ENCODE measurements at places on chromosomes 16 and 17.

- DNase-seq: no peak
Measured at GRCh38 chr17:72075995-72076677, 44.7 kb upstream of the SOX9 start.

- DNase-seq: peak; percentile 27
Measured at GRCh38 chr17:37220607-37220953, 155.2 kb upstream of the C17orf78 start.

- no peak for DNase-seq
Measured at GRCh38 chr16:52293204-52293603, 253.7 kb downstream of the TOX3 start.

- DNase-seq: peak; percentile 68
Measured at GRCh38 chr17:77086433-77087010, 54.2 kb upstream of the SEC14L1 start.

DNA sequence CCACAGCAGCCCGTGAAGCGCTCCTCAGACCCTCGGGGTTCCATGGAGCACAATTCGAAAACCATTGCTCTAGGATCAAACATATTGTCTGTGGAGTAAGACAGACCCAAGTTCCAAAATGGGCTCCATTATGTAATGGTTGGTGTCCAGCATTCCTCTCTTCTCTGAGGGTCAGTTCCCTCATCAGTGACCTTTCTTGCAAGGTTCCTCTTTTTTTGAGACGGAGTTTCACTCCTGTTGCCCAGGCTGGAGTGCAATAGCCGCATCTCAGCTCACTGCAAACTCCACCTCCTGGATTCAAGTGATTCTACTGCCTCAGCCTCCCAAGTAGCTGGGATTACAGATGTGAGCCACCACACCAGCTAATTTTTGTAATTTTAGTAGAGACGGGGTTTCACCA is 28.4 kb downstream of the PLXDC1 start:
- DNase-seq: no peak

DNA sequence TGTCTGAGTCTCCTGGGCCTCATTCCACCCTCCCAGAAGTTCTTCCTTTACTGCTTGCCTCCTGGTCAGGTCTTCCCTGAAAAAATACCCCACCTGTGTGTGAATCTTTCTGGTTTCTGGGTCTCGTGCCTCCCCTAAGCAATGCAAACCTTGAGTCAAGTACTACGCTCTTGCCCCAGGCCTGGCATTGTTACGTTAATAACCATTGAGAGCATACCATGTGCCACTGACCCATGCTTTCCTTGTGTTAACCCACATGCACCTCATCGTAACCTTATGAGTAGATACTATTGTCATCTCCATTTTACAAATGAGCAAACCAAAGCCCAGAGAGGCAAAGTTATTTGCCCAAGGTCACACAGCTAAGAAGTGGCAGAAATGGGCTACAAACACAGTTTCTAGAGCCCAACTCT is 25.4 kb upstream of the TOB1 start:
- no peak for DNase-seq

DNA sequence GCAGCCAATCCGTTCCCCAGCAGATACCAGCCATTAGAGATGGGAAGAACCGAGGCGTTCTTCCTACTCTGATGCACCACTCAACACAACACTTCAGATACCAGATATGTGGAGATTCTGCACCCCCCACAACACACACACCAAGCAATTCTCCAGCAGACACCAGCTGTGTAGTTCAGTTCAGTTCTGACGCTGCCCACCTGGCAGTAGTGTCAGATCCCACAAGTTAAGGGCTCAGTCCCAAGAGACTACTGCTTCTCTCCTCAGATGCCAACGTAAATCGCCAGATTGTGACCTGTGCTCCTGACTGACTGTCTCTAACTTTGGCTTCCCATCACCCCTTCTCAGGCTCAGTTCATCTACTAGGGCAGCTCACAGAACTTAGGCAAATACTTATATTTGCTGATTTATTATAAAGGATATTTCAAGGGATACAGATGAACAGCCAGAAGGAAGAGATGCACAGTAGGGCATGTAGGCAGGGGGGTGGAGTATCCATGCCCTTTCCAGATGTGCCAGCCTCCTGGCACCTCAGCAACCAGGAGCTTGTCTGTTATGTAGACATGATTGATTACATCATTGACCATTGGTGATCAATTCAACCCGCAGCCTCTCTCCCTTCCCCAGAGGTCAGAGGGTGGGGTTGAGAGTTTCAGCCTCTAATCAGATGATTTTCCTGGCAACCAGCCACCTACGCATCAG is 110.6 kb downstream of the PRKCA start:
- DNase-seq: no peak

GRCh38 chr17:28912281-28912937 is 9.5 kb upstream of the DHRS13 start:
- DNase-seq: no peak

DNA sequence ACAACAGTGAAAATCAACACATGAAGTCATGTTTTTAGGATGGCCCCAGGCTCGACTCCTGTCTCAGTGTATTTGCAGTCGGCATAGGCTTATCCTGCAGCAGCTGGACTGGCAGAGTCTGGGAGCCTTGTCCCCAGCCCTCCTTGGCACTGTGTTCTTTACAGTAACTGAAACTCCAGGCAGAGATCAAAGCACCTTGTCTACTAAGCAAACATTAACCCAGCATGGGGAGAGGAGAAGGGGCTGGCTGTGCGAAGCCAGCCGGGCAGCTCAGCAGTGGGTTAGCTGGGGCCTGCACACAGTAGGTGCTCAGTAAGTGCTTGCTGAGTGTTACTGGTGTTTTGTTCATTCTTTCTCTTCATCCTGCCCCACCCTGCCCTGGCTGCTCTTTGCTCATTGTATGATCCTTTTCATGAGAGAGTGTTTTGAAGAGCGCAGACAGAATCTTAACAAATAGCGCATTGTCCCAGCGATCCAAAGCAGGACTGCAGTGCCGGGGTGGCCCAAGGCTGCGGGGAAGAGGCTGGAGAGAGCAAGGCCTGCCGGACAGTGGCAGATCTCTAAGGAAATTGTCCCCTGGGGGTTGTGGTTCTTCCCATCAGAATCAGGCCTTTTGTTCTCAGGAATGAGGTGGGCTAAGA is 23.5 kb upstream of the ITGB4 start:
- DNase-seq: no peak

- DNase-seq: no peak
Measured at GRCh38 chr17:43615330-43616028, 46.2 kb downstream of the MEOX1 start.

- no peak for DNase-seq
Measured at GRCh38 chr17:17150448-17150800, 55.7 kb downstream of the PLD6 start.

GRCh38 chr16:24526701-24527495 is 12.5 kb upstream of the RBBP6 start:
- no peak for DNase-seq

DNA sequence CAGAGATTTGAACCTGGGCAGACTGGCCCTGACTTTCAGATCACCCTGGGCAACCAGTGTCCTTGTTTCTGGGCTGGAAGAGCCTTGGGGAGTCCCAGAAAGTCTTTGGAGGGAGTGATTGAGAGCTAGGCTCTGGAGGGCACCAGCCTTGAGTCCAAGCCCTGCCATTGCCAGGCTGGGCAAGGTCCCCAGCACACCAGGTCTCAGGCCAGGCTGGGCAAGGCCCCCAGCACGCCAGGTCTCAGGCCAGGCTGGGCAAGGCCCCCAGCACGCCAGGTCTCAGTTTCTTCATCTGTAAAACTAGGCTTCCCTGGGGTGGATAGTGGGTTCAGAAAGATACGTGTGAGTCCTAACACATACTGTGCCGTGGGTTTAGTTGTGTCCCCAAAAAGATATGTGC is 135.0 kb downstream of the IRF8 start:
- DNase-seq: no peak

GRCh38 chr17:43446773-43447172 is 37.0 kb upstream of the DHX8 start:
- no peak for DNase-seq

- no peak for DNase-seq
Measured at GRCh38 chr17:79874329-79874981, 35.2 kb upstream of the CBX4 start.

DNA sequence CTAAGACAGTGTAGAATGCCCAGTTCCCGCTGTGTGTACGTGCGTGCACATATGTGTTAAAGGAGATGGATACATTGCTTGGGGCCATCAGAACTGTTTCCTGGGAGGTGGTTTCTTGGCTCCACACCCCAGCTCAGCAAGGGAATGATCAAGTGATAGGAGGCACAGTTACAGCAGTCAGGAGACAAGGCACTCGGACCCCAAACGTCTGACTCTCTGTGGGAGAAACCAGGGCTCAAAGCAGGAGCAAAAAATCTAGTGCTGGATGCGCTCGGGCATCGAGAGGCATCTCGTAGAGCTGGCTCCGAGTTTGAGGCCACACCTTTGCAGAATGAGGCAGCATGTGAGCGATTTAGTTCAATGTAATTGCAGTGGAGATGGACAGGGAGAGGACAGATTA is 71.9 kb downstream of the RBBP6 start:
- DNase-seq: no peak

GRCh38 chr17:63546308-63547082 is 3.8 kb upstream of the DCAF7 start:
- DNase-seq: no peak

DNA sequence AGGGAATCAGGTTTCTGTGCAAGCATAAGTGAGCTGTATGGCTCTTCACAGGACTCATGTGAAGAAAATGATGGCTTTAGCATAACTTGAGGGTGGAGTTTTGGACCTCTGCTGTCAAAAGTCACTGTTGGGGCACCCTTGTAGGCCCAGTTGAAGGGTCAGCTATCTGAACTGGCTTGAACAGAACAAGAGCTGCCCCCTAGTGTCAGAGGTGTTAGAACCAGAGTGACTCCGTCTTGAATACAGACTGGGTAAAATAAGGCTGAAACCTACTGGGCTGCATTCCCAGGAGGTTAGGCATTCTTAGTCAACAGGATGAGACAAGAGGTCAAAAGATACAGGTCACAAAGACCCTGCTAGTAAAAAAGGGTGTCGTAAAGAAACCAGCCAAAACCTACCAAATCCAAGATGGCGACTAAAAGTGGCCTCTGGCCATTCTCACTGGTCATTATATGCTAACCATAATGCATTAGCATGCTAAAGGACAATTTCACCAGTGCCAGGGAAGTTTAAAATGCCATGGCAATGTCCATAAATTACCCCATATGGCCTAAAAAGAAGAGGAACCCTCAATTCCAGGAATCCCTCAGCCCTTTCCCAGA is 484.0 kb upstream of the ERCC4 start:
- DNase-seq: no peak

DNA sequence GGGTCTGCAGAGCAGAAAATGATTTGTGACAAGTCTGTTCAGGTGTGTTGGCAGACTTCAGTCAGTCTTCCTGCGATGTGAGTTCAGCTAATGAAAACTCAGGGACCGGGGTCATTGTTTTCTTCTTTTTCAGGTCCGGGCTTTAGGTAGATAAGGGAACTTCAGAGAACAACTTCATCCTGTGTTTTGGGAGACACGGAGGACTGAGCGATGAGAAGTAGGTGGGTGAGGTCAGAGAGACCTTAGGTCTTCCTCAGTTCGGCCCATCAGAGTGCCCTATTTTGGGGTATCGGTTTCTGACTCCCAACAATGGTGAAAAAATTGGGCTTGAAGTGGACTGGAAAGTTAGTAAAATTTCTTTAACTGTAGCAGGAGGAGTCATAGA is 88.9 kb upstream of the ATF7IP2 start:
- no peak for DNase-seq

GRCh38 chr16:76277460-76278030 is 344 bp downstream of the CNTNAP4 start:
- DNase-seq: no peak

DNA sequence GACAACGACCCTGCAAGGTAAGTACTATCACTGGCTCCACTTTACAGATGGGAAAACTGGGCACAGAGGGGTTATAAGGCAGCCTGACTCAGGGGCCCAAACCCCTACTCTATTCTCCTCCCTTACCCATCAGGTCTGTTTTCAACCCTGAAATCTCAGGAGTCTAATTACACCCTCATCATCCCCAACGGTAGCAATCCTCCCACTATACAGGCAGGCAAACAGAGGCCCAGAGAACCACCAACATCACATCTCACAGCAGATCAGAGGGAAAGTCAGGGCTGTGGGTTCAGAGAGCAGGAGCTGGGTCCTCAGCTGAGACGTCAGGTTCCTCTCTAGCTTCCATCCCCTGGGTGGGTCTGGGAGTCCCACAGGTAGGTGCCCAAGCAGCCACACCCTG is 16.5 kb downstream of the JUP start:
- no peak for DNase-seq

- no peak for DNase-seq
Measured at GRCh38 chr17:76485569-76485968, 15.7 kb downstream of the RHBDF2 start.

GRCh38 chr17:20300436-20300934 is 166.9 kb downstream of the LGALS9B start:
- peak; percentile 95 for DNase-seq

- DNase-seq: peak; percentile 89
Measured at GRCh38 chr17:78957128-78957527, 22.6 kb downstream of the LGALS3BP start.

GRCh38 chr16:86824751-86825296 is 246.5 kb downstream of the FOXL1 start:
- DNase-seq: peak; percentile 18

DNA sequence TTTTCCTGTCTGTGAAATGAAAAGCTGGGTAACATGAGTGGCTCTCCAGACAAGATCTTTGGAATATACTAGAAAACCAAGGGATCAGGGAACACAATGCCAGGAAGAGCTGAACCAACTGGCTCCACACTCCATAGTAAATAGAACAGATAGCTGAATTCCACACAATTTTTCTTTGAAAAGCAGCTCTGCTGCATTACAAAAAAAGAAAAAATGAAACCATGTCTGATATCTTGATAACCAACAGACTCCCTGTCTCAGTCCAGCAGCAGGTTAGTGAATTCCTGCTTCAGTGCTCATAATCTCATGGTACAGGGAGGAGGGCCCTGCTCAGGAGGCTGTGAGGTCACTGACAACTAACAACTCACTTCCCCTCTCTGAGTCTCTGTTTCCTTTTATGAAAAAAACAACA is 97.1 kb downstream of the CDH11 start:
- peak; percentile 44 for DNase-seq

DNA sequence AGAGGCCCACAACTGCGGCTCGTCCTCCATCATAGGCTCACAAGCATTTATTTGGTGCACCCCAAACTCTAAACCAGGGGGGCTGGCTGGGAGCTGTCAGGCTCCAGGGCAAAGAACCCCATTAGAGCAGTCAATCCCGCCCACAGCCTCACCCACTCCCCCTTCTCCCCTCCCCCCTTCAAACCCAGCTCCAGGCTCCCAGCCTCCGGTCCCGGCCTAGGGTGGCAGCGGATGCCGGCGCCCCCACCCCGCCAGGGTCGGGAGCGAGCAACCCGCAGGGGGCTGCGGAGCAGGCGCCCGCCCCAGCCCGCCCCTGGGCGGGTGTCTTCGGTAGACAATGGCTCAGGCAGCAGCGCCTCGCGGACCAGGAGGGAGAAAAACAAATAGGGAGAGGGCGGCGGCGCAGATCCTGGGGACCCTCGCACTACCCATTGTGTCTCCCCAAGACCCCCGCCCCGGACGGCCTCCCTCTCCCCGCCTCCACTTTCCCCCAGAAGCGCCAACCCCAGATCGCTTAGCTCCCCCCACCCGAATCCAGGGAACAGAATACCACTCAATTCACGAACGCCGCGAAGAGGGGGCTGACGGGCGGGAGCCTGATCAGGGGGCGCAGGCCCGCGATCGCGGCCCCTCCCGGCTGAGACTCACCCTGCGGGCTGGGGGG is 572 bp downstream of the FAM171A2 start:
- DNase-seq: no peak

GRCh38 chr17:251531-251930 is 70.1 kb upstream of the DOC2B start:
- DNase-seq: no peak

Data from fibroblast of skin of abdomen (primary cell).